ENCODE measurements at places on chromosomes 11 and 22.
A peak's percentile ranks its signal among the peaks of the same experiment; 100 is the strongest.

- DNase-seq = no peak
These were observed 273.3 kb downstream of the CTTN start for GRCh38 chr11:70671611-70672010.

GRCh38 chr11:393219-394033 lies 583 bp upstream of the PKP3 start:
- no peak for DNase-seq

DNA sequence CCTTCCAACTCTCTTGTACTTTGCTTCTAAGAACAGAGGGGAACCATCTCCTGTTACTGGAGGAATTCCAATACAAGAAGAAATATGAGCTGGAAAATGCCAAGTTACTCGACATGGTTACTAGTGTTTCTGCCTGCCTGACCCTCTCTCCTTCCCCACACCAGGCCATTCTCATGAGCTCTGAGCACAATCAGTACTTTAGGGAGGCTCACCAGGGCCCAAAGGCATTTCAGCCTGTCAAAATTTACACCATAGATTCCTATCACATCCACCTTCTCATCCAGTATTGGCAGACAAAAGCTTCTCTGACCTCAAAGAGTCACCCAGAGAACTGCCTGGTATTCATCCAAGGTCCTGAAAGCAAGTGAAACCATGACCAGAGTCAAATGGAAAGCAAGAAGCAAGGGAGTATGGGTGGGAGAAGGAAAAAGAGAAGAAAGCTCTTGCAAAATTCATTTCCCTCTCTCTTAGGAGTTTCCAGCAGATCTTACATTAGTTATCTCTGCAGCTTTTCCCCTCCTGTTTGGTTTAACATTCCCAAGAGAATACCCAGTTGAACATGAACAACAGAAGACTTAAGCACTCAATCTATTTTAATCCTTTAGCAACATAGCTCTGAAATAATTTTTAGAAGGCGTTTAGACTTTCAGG lies 58.7 kb upstream of the NCAM1 start:
- DNase-seq = no peak

GRCh38 chr11:5684036-5684645 lies 733 bp downstream of the TRIM5 start:
- DNase-seq = no peak

GRCh38 chr22:27452922-27453321 lies 348.6 kb downstream of the MN1 start:
- DNase-seq = no peak

DNA sequence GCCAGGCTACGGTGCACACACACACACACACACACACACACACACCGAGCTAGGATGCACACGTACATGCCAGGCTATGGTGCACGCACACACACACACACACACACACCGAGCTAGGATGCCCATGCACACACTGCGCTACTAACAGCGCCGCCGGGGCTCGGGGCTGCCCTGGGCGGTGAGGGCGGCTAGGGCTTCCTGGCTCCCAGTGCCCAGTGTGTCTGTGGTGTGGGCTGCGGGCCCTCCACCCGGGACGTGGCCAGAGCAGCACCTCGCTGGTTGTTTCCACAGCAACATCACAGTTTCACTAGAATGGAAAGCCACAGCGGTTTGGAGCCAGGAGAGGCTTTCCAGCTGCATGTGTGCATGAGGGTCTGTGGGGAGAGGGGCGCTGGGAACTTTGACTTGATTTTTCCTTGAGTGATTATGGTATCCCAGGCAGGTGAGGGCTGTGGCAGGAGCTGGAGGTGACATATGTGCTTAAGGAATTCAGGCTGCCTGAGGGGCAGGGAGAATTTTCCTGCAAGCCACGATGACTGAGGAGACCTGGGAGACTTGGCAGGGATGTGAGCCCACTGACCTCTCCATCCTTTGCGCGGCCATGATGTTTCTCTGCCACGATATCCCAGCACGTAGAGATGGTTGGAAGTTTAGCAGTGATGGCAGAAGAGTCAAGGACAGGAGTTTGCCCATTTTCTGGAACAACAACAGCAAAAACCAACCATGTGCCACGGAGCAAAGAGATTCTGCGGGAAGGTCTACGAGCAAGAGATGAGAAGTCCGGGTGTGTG lies 195.9 kb downstream of the SNX19 start:
- DNase-seq = no peak

DNA sequence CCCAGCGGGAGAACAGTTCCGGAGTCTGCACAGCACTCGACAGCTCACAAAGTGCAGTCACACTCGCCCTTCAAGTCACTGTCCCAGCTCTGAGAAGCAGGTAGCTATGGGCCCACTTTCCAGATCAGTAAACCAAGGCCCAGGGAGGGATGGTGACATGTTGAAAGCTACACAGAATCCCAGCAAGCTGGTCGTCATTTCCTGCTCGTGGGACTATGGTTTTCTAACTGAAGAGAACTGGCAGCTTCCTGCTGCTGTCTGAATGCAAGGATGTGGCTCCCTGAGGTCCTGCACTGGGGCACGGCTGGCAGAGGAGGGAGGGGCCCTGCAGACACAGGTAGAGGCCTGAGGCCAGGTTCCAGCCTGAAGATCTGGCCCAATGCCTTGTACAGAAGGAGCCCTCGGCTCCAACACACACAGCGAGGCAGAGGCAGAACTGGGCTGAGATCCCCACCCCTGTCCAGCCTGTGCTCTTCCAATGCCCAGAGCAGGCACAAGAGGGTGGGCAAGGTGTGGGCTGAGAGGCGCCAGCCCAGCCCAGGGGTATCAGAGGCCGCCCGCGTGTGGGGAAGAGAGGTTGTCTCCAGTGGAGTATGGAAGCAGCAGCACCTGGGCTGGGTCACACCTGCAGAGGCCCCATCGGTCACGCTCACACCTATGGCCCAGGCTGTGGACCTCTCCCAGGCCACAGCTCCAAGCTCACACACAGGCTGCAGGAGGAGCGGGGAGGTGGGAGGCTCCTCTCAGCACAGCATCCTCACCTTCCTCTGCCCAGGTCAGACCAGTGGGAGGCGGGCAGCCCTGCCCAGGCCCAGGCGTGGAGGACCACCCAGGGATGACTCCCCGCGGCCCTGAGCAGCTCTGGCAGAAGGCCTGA lies 119.2 kb downstream of the PHF21B start:
- no peak for DNase-seq

- DNase-seq = no peak
These were observed 30.6 kb downstream of the CAPN1 start for GRCh38 chr11:65212226-65212801.

GRCh38 chr11:35683728-35684339 lies 21.3 kb downstream of the TRIM44 start:
- no peak for DNase-seq

DNA sequence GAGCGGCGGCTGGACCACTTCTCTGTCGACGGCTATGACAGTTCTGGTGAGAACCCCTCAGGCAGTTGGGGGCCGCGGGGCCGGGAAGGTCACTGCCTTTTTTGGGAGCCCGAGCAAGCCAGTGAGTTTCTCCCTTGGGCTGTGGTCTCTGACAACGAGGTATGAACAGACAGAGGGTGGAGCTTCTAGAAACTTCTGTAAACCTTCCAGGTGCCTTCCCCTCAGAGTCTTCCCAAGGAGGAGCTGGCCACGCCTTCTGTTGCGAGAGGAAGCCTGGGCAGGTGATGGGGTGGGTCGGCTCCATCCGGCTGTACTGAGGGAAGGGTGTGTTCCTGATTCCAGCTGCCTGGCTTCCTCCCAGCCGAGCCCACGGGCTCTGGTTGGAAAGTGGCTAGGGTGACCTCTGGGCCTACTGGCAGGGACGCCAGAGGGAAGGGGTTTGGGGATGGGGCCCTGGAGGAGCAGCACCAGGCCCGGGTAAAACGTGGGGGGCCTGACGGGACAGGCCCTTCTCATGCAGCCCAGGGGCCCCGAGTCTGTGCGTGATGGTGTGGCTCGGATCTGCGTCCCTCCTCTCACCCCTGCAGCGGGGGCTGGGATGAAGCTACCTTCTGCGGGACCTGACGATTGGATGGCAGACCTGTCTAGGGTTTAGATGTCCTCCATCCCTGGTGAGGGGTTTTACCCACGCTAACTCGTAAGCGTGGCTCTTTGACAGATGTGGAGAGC lies 110.8 kb downstream of the KCNQ1OT1 start:
- DNase-seq = no peak

DNA sequence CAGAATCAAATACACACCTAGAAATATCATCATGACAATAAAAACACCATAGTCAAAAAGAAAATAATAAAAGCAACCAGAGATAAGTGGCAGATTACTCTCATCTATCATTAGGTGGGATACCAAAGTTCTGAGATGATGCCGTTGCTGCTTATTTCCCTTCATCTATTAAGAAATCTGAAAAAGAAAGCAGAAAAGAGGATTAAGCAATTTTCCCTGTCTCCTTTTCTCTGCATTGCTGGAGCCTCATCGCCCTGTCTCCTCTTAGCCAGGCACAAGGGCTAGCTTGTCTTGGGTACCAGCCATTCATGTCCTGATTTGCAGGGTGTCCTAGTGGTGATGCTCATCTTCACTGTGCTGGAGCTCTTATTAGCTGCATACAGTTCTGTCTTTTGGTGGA lies 3.9 kb upstream of the MS4A14 start:
- no peak for DNase-seq

GRCh38 chr22:46084943-46085827 lies 65.1 kb upstream of the PPARA start:
- DNase-seq = peak; percentile 94

DNA sequence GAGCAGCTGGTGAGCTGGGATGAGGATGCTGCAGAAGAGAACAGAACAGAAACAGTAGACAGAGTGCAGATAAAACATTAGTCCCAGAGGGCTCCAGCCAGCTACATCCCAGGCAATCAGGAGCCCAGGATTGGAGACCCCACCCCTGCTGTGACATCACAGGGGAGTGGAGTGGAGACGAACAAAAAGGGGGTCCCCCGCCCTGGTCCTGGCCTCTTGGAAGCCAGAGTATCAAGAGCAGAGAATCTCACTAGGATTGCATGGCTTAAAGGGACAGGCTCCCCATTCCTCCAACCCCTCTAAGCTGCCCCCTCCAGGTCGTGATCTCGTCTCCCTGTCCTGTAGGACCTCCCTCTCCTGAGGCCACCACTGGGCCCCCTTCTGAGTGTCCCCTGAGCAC lies at the start of gene P2RX3:
P2RX3 (plus strand) TSS at position 211 of the 400 bp plus-strand sequence. CDS start 199 bp downstream, outside the sequence.
- DNase-seq = no peak

DNA sequence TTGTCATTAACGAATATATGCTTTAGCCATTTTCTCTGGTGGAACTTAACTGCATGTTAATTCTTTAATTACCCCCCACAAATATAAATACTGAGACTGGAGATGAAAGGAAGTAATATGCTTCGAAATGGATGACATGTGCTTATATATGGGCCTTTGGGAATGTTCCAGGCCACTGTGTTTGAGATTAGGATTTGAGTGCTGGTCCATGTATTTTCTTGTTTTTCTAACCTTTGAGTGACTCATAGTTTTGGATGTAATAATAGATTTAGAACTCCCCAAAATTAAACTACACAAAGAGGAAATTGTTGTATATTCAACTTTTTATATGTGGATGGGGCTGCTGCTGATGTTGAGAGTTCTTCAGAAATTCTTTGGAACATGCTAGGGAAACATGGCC lies 54.2 kb downstream of the EXT2 start:
- DNase-seq = no peak

DNA sequence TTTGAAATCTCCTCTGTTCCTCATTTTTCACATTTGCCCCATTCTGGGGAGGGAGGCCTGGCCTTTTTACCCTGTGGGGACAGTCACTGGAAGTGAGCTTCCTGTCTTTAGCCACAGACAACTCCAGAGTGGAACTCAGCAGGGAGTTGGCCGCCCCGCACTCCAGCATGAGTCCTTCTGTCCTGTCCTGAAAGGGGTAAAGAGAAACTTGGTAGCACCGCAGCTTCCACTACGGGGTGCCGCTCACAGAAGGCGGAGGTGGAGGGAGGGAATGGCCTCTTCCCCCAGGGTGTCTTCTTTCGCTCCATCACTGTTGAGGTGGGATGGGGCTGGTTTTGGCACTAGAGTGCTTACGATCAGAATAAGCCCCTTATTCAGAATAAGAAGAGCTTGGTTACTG lies 132.2 kb downstream of the ST3GAL4 start:
- DNase-seq = no peak

GRCh38 chr11:114362326-114362725 lies 38.0 kb downstream of the C11orf71 start:
- no peak for DNase-seq

DNA sequence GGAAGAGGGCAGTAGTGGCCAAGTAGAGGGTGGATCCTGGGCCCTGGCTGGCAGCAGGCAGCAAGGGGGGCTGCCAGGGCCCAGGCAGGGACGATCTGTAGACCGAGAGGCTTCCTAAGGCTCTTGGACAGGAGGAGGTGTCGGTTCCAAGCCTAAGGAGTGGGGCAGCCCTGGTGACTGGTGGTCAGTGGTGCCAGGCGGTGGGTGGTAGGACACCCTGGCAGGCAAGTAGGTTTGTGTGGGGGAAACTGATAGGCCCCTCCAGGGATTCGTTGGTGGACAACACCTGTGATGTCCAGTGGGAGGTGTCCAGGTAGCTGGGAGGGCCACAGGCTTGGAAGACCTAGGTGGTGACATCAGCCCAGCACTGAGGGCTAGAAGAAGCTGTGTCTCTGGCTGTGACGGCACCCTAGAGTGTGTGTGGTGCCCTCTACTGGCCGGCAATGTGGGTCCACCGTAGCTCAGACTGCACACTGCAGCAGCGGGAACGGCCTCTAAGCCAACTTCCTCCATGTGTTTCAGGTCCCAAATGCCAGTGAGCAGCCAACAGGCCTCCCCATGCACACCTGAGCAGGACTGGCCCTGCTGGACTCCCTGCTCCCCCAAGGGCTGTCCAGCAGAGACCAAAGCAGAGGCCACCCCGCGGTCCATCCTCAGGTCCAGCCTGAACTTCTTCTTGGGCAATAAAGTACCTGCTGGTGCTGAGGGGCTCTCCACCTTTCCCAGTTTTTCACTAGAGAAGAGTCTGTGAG lies 9.4 kb upstream of the SAMM50 start:
- no peak for DNase-seq

Data from C1 segment of cervical spinal cord (tissue), 14 donors.